GM23338 (cell line): ENCODE measurements at places on chromosomes 6 and 20. TPM values are rescaled to one million over a fixed set of nuclear protein-coding genes. Genes with fewer than 3 reads are reported as not detected.

Gene DNAH8
- not detected in 2 replicates for total RNA-seq

Gene GABRR1
- 0.14 and 0.16 TPM in 2 replicates for total RNA-seq

Gene GLP1R
- 3.6 and 3.7 TPM in 2 replicates for total RNA-seq

- DNase-seq, result no peak
Measured at GRCh38 chr20:6061544-6061943, 7.7 kb upstream of the LRRN4 start.

- no peak for DNase-seq
Measured at GRCh38 chr6:97094376-97094775, 169.8 kb downstream of the KLHL32 start.

GRCh38 chr6:144418959-144419545 is 133.9 kb downstream of the UTRN start:
- DNase-seq, result no peak
